Activated CD4-positive, alpha-beta T cell treated with anti-CD3 and anti-CD28 coated beads, Interleukin-2, amount 50 U/mL, for 48 hours (primary cell): ENCODE measurements at places on chromosomes 12 and 14.

DNA sequence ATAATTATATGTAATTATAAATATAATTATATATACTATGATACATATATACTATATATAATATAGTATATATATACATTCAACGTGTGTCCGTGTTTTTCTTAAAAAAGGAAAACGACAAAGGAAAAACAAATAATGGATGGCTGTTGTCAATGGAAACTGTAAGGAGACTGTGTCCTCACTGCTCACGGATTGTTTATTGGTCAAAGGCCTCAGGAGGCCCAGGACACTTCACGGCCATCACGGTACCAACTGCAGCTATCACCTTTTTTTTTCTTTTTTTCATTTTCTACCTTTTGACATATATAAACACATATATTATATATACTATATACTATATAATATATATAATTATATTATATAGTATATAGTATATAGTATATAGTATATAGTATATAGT lies 113.4 kb downstream of the SPTSSA start:
- no peak for DNase-seq

DNA sequence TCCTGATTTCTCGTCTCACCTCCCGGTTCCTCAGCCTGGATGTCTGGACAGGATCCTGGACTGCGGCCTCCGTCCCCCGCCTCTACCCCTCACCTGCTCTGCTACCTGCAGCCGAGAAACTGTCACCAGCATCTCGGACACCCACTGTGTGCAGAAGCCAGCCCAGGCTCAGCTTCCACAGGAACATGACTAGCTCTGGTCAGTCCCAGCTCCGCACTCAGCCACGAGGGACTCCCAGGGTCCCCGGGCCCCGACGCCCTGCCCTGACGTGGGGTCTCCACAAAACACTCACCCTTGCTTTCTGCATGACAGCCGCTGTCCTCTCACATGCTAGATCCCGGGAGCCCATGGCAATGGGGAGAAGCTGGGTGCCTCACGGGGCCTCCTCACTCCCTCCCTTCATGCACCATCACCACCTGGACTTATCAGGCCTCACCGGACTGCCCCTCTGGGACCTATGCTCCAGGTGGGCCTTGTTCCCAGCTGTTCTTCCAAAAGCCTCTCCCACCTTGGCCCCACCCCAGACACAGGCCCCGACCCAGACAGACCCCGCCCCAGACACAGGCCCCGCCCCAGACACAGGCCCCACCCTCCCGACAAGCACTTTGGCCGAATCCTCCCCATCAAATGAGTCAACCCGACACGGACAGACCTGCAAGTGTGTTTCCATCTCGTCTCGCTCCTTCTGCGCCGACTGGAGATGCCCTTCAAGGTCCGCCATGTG lies 26.9 kb upstream of the ANKLE2 start:
- DNase-seq, result no peak

- no peak for DNase-seq
Measured at GRCh38 chr12:64083285-64084210, 138.5 kb downstream of the KICS2 start.

GRCh38 chr12:123096182-123096581 lies 54.7 kb downstream of the PITPNM2 start:
- DNase-seq, result no peak

GRCh38 chr12:21894792-21895595 lies 46.2 kb downstream of the ABCC9 start:
- no peak for DNase-seq

- no peak for DNase-seq
Measured at GRCh38 chr14:76329154-76329928, 46.6 kb upstream of the ESRRB start.

- DNase-seq, result peak; percentile 13
Measured at GRCh38 chr12:116879509-116880212, 1.6 kb downstream of the HRK start.

- no peak for DNase-seq
Measured at GRCh38 chr12:39605996-39606395, 13.6 kb downstream of the ABCD2 start.

- no peak for DNase-seq
Measured at GRCh38 chr14:60679566-60680258, 30.4 kb upstream of the SIX1 start.

- no peak for DNase-seq
Measured at GRCh38 chr12:52580496-52580895, 6.9 kb upstream of the KRT74 start.

GRCh38 chr14:39266525-39266870 lies 32.8 kb downstream of the MIA2 start:
- DNase-seq, result peak; percentile 38

- DNase-seq, result peak; percentile 13
Measured at GRCh38 chr12:65825507-65826352, 1.4 kb downstream of the HMGA2 start.

DNA sequence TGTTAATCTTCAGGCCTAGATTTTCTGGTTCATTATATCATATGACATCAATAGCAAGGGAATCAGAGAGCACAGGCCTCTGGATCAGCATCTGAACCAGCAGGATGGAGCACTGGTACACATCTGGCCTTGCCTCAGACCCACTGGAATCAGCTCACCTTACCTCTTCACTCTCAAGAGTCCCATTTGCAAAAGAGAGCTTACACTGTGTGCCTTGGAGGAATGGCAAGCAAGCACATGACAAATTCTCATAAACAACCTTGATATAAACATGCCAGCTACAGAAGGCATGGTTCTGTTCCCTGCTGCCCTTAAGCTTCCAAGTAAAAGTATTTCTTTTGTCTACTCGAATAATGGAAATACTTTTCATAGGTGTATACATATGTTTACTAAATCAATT lies 128.6 kb upstream of the CPM start:
- DNase-seq, result no peak

DNA sequence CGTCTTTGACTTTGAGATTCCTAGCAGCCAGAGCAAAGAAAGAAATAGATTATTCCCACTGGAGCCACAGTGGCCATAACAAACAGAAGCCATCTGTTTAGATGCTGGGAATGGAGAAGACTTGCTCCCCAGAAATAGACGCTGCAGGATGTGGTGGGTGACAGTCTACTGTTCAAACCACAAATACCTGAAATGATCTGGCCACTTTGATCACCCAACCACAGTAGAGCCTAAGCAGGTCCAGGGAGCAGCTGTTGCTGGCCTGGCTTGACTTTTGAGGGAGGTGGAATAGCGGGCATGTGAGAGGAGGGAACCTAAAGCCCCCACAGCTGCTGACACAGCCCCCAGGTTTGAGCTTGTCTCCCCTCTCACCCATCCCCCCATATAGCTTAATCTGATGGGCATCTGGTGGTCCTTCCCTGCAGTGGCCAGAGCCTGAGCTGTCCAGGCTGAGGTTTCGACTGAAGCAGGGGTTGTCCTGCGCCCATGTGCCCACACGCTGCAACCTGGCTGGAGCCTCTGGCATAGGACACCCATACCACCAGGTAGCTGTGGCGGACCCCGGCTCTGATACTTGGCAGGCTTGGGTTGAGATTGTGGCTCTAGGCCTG lies 38.7 kb downstream of the SH2B3 start:
- peak; percentile 48 for DNase-seq

DNA sequence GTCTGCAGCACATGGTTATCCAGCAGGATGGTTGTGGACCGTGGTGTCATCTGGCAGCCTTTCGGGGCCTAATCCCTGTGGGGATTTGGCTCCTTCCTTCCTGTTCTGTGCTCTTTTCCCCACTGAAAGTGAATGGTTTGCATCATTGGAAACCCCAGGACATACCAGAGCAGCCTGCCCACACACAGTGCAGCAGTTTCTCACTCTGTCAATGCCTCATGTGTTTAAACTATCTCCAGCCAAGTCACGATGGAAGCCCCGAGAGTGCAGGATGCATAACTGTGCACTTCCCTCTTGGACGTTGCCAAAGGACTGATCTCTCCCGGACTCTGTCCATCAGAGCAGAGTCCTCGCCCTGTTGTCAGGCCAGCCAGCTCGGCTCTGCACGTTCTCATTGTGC lies 29.0 kb upstream of the AMN start:
- DNase-seq, result no peak

DNA sequence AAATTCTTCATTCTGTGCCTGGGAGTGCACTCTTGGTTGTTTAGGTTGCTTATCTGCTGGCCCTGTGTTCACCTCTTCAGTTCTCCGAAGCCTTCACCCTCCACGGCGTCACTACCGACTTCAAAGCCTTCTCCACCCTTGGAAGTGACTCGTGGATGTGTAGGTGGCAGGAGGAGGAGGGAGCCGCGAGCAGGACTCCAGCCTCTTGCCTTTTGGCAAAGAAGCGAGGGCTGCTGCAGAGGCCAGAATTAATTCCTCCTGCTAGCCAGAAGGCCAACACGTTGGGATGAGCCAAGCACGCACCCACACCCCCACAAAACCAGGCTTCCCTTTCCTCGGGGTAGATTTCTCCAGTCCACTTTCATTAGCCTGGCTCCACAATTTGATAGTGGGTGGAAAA lies 86.5 kb downstream of the TBX5 start:
- DNase-seq, result no peak

DNA sequence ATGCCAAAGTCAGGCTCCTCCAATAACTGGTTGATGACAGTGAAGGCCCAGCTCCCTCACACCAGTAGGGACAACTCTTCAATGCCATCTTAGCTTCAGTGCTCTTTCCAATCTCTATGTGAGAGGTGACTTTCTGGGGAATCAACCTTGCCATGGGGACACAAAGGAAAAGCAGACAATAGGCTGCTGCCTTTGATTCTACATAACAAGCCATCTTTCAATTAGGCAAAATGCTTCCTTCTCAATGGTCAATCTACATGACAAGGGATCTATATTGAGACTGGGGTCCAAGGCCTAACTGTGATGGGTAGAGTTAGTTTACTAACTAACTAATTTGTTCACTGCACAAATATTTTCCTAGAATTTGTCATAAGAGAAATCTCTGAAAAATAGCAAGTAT lies 1417.5 kb upstream of the SEL1L start:
- no peak for DNase-seq

- no peak for DNase-seq
Measured at GRCh38 chr12:101010896-101011295, 199.1 kb downstream of the SLC5A8 start.

GRCh38 chr14:39641224-39641623 lies 209.0 kb upstream of the FBXO33 start:
- no peak for DNase-seq

- DNase-seq, result no peak
Measured at GRCh38 chr14:74389980-74390379, 36.0 kb downstream of the SYNDIG1L start.

GRCh38 chr14:40119765-40120164 lies 687.5 kb upstream of the FBXO33 start:
- no peak for DNase-seq

GRCh38 chr12:104668274-104668718 lies 211.5 kb downstream of the CHST11 start:
- no peak for DNase-seq

GRCh38 chr12:104575442-104576186 lies 118.9 kb downstream of the CHST11 start:
- no peak for DNase-seq

DNA sequence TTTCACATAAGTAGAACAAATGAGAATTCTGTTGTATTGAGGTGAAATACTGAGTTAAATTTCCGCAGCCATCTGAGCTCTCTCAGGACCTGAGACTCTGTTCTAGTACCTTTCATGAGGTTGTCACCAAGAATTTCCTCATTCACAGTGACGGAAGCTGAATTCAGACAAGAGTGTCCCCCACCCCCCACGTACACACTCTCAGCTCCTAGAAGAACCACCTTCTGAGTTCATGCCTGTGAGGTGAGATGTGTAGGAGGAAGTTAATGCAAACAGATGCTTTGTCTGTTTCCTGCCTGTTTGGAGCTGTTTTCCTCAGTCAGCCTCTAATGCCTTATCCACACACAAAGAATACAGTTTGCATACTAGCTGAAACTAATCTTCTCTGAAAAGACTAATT lies 18.2 kb downstream of the BICDL1 start:
- peak; percentile 77 for DNase-seq

DNA sequence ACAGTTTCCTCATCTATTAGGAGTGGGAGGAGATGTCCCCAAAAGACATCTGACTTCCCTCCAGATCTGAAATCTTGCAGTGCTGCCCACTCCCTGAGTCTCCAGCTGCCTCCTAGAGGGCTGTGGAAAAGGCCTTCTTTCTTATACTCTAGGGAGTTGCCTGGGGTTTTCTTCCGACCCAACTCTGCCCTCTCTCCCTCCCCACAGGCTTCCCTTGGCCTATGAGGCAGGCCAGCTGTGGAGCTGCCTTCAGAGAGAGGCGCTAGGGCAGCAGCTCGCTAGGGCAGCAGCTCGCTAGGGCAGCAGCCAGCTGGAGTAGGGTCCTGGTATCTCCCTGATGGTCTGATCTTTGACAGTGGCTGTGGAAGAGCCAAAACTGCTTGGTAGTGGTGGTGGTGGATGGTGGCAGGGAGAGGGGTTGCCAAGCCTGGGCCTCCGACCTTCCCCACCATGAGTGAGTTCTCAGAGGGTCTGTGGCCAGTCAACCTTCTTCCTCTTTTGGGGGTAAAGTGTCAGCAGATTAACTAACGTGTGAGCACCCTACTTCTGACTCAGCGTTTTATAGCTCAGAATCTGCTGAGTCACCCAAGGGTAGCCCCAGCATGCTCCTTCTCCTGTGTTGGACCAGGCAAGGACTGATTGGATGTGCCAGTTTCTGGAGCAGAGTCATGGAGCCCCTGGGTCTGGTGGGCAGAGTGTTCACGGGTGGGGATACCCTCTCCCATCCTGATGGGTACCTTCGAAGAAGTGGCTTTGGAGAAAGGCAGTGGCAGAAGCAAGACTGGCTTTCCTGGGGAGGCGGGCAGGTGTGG lies 2.3 kb downstream of the SLC48A1 start:
- DNase-seq, result no peak

DNA sequence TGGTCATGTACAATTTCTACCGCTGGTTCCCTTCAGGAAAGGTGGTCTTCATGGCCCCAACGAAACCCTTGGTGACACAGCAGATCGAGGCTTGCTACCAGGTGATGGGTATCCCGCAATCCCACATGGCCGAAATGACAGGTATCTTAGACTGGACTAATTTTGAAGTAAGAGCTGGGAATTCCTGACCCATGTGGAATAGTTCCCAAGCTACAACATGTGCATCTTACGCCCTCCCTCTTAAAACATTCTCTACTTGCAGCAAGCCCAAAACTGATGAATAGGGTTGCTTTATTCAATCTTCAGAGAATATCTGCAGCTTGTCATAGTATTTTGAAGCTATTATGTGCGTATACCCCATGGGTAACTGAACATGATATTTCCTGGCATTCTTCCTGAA lies 669 bp downstream of the FANCM start:
- no peak for DNase-seq

DNA sequence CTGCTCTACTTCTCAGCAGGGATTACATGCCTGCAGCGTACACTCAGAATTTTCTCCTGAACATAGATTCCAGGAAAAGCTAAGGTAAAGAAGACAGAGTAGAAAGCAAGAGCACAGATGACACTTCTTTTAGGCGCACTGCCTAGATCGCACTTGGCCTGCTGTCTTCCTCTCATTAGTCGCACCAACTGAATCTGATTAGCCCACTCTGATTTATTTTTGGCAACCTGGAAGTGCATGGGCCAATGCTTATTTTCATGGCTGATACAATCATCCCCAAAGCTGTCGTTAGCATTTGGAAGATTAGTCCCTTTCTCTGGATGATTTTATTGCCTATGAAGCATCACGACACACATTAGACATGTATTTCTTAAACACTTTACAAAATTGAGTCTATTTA lies 152.5 kb downstream of the PTPRO start:
- DNase-seq, result no peak
